Left ventricle myocardium superior (tissue), 1 donor: ENCODE measurements at places on chromosomes 2 and 18. TPM values are rescaled to one million over a fixed set of nuclear protein-coding genes. Genes with fewer than 3 reads are reported as not detected.

- no peak for DNase-seq
These were observed 130.2 kb downstream of the MTCL1 start for GRCh38 chr18:8835521-8835953.

DNA sequence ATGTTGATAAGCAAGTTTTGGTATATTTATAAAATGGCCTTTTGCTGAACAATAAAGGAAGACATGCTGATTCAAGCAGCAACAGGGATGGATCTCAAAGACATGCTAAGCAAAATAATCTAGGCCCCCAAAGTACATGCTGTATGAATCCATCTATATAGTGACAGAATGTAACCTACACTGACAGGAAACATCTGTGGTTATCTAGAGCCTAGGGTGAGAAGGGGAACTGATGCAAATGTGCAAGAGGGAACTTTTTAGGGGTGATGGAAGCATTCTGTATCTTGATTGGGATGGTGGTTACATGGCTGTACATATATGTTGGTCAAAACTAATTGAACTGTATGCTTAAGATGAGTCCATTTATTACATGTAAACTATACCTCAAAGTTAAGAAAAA lies 24.2 kb downstream of the CNRIP1 start:
- no peak for DNase-seq

TANC1 gene
- total RNA-seq: 62.7 TPM

- DNase-seq: no peak
These were observed 8.1 kb downstream of the EMX1 start for GRCh38 chr2:72925328-72925943.

- DNase-seq: no peak
These were observed 132.1 kb downstream of the MSH2 start for GRCh38 chr2:47535073-47535472.

DNA sequence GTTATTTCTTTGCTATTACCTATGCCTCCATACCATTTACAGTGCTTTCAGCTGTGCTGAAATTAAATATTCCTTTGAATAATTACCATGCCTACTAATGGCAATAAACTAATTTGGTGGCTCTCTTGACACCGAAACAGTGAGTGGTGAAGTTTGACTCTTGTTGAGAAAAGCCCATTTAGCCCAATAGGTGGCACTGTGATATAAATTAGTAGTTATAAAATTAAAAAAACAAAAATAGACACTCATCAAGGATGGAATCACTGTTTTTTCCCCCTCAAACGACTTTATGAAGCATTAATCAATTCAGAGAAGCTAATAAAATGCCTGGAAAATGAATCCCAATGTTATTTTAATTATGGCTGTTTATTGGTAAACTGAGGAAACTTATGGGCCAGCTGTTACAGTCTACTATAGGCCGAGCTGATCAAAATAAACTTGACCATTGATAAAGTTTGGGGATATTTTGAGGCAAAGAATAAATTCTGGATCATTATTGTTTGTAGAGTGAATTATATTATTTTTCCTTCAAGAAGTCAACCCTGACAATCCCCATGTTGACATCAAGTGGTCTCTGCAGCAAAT lies 339.6 kb downstream of the TRIB2 start:
- DNase-seq: no peak

SIGLEC15 gene
- 0.10 TPM for total RNA-seq
